Stimulated activated CD4-positive, alpha-beta T cell treated with anti-CD3 and anti-CD28 coated beads, Interleukin-4, amount 100 ng/mL, for 4 hours (primary cell): ENCODE measurements at places on chromosomes 4 and X.

- no peak for DNase-seq
Measured at GRCh38 chr4:170849969-170850368, 760.2 kb upstream of the AADAT start.

DNA sequence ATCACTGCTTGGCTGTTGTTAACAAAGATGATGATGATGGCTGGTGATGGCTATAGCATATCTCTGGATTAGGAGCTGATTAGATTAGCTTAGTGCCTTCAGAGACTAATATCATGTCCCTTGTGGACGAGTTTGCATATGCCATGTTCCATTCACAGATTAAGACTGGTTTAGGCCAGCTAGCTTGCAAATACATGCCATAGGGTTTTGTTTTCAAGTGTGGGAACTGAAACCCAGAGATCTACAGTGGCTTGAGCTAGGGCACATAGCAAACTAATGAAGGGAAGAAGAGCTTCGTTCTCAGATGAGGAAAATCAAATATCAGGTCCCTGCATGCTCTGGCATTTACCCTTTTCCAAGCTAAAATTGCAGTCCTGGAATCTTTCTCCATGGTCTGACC, 492.3 kb downstream of the MAGEE1 start:
- no peak for DNase-seq

- no peak for DNase-seq
Measured at GRCh38 chr4:113077575-113077974, 28.1 kb downstream of the ANK2 start.

- no peak for DNase-seq
Measured at GRCh38 chrX:155592331-155592730, 20.4 kb downstream of the TMLHE start.

GRCh38 chrX:132059973-132060540, 37.0 kb downstream of the STK26 start:
- DNase-seq = no peak

- no peak for DNase-seq
Measured at GRCh38 chr4:102758241-102759160, 2.3 kb downstream of the MANBA start.
